ENCODE measurements at places on chromosomes 2 and 18.

GRCh38 chr2:71995067-71995665, 152.5 kb downstream of the CYP26B1 start:
- no peak for DNase-seq

DNA sequence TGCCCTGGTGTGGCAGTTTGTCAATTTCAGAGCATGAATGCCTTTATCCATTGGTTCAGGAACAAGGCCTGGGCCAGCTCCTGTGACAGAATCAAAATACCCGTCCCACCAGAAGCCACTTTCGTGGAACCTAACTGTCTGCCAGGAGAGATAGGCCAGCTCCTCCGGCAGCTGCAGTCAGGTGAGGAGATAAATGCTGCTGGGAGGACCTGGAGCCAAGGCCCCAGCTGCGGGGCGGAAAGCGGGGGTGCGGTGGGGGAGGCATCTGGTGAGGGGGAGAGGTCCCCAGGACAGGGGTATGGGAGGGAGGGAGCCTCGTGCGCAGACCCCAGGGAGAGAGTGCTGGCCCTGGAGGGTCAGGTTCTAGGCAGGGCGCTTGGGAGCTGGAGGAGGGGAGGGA, 4.4 kb upstream of the ASB1 start:
- no peak for DNase-seq

DNA sequence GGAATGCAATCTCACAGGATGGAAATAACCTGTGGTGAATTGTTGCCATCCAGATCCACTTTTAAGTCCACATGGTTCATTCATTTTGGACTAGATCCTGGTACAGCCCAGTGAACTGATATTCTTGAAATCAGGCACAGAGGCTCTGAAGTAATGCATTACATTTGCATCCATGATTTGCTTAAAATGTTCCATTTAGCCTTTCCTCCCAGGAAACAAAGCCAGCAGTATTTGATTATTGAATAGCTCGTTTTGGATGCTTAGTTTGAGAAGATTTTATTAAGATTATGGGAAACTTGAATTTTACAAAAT, 995.8 kb upstream of the CDH2 start:
- DNase-seq = no peak

DNA sequence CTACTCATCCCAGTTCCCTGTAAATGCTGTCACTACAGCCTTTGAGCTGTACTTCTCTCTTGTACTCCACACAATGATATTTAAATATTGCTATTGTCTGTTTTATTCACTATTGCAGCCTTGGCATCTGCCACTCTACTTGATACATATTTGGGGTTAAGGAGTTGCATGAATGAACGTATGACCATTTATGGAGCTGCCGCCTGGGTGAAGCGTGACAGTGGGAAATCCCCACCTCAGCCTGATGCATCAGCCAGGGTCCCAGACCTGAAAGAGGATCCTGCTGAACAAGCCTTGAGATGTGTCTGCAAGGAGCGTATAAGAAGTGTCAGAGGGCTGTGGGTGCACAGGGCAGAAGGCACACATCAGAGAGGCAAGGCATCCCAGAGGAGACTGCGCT, 39.1 kb downstream of the MRPL35 start:
- DNase-seq = no peak

DNA sequence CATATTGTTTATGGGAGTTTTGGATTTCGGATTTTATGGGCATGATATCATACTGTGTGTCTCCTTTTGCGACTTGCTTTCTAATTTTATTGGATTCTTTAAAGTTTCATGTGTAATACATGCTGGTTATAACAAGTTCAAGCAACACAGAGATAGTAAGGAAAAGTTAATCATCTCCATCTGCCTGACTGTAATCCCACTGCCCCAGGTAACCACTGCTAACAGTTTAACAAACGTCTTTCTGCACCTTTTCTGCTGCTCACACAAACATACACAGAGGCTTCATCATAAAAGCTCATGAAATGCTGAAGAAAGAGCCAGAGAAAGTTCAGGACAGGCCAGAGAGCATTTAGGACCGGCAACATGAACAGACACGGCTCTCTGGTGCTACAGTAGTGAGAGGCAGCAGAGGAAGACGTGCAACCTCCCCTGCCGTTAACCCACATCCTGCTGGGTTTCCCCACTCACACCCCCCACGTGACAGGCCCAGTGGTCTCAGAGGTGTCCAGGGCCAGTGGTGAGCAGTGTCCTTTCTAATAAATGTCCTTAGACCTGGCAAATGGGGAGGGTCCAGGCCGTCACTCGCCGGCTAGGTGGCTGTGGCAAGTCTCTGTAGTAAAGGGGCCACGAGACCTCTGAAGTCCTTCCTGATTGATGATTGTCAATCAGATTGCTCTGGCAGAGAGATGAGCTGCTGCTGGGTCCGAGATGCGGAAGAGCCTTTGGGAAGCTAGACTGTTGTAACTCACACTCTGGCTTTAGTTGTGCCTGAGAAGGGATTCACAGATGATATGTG, 43.0 kb upstream of the SLC1A4 start:
- DNase-seq = no peak

GRCh38 chr2:95277246-95277906, 3.1 kb downstream of the PROM2 start:
- DNase-seq = no peak

GRCh38 chr2:44906972-44907371, 34.5 kb upstream of the SIX3 start:
- DNase-seq = no peak

GRCh38 chr18:31977270-31977872, 34.4 kb upstream of the TRAPPC8 start:
- DNase-seq = peak; percentile 39

- DNase-seq = no peak
Measured at GRCh38 chr2:174035981-174036742, 71.0 kb upstream of the SP3 start.

GRCh38 chr2:46276642-46277041, 20.6 kb upstream of the EPAS1 start:
- DNase-seq = no peak

DNA sequence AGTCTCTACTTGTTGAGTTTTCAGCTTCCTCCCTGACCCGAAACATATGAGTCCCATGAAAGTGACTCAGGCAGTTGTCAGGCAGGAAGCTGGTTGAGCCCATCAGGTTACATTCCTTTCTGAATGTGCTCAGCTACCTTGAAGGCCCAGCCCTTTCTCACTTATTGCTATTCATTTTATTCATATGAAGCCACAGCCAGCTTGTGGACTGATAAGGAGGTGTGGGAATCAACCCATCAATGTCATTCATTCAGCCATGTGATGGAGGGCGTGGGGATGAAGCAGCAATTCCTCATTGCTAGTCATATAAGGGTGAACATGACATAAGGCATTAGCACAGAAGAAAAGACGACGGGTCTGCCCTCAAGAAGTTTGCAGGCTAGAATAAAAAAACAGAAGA, 5.3 kb upstream of the VPS4B start:
- DNase-seq = peak; percentile 61

DNA sequence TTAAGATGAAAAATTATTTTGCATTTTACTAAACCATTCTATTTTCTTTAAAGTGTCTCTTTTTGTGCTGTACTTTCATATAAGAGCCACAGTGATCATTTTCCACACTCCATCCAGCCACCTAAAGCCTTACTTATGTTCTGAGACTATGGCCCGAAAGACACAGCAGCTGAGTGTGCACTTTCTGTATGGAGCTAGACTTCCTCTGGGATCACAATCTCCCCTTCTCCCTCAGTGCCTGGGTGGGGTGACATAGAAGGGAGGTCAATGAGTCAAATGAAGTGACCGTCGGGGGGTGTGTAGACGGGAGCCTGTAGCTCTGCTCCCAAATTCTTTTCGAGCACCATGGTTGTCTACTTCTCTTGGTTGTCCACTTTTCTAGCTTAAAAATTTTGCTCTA, 97.8 kb upstream of the ARL4C start:
- no peak for DNase-seq

DNA sequence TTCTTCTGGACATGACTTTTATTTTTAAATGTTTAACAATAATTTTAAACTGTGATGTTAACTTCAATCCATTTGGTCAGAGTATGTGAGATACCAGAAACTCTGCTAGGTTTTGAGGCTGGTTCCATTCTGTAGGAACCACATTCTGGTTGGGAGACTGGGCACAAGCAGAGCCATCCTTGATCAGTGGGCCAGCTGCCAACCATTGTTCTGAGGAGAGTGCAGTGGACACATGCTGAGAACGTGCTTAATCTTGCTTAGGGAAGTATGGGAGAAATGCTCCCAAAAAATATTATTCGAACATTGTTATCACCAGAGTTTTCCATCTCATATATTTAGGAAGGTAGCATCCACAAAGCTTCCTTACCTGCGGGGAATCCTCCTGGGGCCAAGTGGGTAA, 155.8 kb downstream of the RTN4 start:
- DNase-seq = no peak

DNA sequence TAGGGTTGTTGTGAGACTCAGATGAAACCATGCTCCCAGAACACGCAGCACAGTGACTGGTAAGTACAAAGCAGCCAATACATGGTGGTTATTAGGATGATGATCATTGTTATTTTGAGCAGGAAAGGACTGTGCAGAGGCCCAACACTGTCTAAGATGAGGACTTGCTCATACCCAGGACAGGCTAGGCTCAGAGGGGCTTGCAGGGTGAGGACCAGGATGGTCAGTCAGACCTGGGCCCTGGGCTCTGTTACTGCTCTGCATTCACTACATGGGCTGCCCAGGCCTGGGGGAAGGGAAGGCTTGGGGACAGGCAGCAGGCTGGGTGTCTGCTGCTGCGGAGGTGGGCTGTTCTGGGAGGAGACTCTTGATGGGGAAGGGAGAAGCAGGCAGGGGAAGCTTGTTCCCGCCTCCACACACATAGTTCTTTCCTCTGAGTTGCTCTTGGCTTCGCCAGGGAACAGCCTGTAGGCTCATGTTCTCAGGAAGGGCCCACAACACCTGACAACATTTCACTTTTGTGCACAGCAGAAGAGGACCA, 17.5 kb downstream of the CAPN13 start:
- DNase-seq = no peak

DNA sequence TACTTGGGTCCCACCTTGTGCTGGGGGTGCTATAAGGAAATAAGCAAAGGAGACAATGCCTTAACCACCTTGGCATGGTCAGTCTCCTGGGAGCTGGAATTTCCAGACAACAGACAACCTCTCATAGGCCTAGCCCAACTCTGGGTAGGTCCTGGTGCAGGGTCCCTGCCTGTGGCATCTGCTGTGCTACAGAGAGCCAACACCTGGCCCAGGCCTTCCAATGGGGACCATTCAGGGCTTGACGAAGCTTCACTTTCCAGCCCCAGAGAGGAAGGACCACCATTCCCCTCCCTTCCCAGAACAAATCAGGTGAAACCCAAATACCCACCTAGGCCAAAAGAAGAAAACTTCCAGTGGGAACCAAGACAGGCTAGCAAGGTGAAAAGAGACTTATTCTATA, 82.8 kb downstream of the SMAD7 start:
- DNase-seq = no peak

- no peak for DNase-seq
Measured at GRCh38 chr2:149033716-149034115, 4.8 kb upstream of the LYPD6B start.

GRCh38 chr18:2070631-2071030, 500.7 kb downstream of the METTL4 start:
- DNase-seq = no peak

DNA sequence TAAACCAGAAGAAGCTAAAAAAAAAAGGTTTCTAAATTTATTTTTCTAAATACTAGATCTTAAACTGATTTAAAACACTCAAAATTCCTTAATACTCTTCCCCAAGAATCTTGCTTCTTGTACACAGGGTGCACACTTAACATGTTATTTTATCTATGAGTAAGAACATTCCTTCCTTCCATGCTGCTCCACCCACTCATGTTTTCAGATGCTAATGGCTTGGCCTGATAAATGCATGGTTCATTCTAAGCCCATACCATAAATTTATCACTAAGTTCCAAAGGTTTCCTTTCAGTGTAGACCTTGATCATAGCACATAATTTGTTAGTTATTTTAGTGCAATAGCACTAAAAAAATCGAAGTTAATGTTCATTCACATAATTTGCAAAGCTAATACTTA, 8.1 kb downstream of the FBXO48 start:
- DNase-seq = no peak

DNA sequence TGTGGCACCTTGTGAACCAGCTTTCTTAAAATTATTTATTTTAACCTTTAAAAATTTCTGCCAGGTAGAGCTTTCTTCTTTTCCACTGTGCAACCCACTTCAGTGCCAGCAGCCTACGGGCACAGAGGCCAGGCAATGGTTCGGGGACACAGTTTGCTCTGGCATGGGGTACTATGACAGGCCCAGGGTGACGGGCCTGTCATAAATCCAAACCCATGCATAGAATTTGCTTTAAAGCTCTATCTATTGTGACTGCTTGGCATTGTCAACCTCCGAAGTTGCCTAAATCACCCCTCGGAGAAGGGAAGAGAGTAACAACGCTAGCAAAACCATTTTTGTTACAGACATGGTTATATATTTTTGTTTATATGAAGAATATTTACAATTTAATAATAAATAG, 1.5 kb downstream of the ODC1 start:
- no peak for DNase-seq

GRCh38 chr2:188785490-188785889, 188.7 kb upstream of the COL3A1 start:
- no peak for DNase-seq

- peak; percentile 62 for DNase-seq
Measured at GRCh38 chr2:27932396-27932795, 41.9 kb downstream of the BABAM2 start.

DNA sequence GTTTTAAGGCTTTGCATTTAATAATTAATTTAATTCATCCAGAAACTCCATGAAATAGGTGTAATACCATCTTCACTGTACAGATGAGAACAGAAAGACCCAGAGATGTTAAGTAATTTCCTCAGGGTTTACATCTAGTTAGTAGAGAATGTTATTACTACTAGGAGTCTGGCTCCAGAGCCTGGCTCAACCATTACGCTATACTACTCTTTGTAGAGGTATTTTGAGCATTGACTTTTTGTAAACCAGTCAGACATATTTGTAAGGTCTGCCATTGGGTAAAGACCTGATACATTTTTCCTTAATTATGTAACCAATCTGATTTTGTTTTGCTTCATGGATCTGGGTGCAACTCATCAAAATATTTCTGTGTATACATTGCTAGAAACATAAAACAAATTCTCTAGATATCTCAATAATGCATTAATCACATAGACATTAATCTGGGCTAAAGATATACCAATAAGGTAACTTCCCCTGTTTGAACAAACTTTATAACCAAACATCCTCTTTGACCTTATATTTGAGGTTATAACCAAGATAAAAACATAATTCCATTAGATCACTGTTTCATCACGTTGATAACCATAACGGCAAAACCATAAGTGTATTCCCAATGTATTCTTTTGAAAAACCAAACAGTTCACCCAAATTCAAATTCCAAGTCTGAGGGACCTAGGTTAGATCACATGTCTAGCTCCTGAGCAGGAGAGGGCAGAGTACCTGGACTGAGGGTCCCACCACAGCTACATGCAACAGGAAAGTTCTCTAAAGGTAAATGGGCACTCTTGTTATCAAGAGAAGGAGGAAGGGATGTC, 135.0 kb downstream of the IKZF2 start:
- DNase-seq = no peak
